ENCODE measurements at places on chromosomes 12 and 14.

GRCh38 chr12:47855502-47855901 is 35.8 kb upstream of the HDAC7 start:
- DNase-seq = no peak

GRCh38 chr12:23113781-23114180 is 488.8 kb downstream of the ETNK1 start:
- no peak for DNase-seq

GRCh38 chr14:44370727-44371126 is 136.4 kb downstream of the FSCB start:
- DNase-seq = no peak

GRCh38 chr14:53035336-53036210 is 84.7 kb upstream of the FERMT2 start:
- DNase-seq = no peak

DNA sequence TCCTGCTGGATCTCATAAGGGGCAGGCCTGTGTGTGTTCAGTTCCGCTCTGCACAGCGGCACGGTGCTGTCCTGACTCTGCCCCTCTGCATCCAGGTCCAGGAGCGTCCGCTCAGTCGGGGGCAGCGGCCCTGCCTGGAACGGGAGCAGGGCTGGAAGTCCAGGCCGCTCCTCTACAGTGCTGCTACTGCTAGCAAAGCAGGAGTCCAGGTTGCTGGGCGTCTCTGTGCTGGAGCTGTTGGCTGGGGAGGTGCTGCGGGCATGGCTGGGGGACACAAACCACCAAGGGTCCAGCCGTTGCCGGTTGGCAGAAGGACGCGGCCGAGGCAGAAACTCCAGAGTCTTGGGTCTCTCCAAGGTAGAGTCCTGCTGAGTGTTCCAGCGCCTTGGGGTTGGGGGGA is 78.9 kb downstream of the MAP3K9 start:
- DNase-seq = no peak

- DNase-seq = no peak
Measured at GRCh38 chr14:53330441-53330840, 177.3 kb upstream of the DDHD1 start.

- DNase-seq = no peak
Measured at GRCh38 chr12:7145671-7146070, 15.5 kb downstream of the CLSTN3 start.

- DNase-seq = no peak
Measured at GRCh38 chr12:131775392-131776236, 52.6 kb upstream of the MMP17 start.

GRCh38 chr12:1593174-1594005 is 991 bp downstream of the FBXL14 start:
- DNase-seq = peak; percentile 52

DNA sequence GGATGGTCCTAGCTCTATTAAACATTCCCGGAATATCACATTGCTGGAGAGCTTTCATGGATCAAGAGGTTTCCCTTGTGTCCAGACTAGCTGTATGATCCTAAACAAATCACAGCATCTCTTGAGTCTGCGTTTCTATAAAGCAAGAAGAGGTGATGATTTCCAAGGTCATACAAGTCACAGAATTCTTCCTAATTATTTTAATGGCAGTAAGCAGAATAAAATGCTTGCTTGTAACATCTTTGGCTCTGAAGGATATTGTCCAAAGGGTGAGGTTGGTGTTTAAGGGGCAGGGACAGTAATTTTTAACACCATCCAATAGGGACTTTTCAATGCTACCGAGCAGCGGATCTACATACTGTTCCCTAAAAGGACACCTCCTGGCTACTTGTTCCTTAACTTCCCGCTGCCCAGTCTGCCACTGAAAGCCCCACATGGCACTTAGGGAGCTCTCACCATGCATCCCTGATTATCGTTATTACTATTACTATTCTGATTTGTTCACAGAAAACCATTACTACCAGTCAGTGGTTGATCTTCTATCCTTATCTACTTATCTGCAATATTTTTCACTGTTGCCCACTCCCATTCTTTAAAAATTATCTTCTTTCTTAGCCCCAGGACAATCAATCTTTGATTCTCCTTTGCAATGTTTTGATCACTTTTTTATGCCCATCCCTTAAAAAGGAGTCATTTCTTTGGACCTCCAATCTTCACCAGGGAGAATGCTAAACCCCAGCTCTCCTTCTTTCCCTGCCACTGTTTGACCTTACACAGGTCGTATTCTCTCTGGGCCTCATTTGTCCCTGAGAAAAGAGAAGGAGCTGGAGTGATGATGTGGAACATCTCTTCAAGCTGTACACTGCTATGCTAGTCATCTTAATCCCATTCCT is 4.0 kb upstream of the PCED1B start:
- DNase-seq = no peak

DNA sequence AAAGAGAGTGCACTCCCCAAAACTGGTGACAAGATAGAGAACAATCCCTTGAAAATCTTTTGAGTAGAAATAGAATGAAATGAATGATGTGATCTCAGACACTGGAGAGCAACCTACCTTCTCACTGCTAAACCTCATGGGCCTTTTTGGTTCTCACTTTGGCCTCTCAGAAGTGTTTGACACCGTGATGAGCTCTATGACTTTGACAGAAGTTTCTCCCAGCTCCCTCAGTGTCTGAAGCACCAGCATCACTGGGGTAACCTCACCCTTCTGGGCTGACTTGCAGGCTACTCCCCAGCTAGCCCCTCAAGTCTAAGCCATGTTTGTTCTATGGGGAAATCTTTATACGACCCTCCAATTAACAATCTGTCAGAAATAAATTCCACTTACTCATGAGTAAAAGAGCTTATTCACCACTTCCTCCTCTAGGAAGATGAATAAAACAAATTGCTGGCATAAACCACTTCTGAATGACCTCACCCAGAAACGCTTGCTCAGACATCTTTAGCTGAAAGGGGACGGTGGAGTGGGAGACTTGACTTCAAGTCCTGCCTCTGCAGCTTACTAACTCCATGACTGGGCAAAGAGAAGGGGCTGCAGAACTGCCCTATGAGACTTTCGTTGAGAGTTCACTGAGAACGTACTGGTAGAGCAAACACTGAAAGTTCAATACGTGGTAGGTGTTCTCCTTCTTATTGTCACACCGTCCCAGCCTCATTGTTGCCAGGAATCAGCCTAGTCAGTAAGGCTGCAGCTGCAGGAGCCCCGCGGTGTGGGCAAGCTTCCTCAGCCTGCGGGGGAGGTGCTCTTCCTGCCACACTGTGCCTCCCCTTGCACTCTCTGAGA is 46.5 kb downstream of the ST8SIA1 start:
- peak; percentile 18 for DNase-seq

GRCh38 chr12:110248096-110248447 is 33.0 kb upstream of the ATP2A2 start:
- no peak for DNase-seq

DNA sequence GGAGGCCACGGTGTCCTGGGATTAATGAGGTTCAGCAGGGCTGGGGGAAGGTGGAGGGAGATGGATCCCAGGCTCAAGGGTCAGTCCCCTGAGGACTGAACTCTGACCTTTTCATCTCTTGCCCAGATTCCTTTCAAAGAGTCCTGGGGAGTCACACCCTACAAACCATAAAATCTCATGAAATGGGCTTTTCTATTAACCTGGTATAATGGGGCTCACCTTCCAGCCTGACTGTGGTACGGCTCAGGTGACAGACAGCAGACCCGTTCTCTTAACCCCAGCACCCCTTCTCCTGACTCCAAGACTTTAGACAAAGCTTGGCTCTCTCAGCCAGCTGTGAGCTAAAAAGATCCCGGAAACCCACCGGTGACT is 268.2 kb downstream of the ADGRD1 start:
- no peak for DNase-seq

DNA sequence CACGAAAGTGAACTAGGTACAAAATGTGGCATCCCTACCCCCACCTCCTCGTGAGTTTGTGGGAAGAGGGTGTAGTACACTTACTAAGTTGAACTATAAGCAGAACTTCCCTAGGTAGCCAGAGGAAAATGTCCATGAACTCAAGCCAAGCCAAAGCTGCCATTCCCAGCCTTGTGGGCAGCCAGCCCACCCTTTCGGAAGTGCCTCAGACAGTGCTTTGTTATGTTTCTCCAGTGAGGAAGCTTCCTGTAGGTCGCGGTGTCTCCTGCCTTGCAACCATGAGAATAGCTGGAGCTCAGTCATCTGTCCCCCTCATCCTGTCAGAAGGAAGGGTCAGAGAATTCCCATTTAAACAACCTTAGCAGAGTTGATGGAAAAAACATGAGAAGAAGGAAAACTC is 266.9 kb downstream of the DUSP6 start:
- no peak for DNase-seq

DNA sequence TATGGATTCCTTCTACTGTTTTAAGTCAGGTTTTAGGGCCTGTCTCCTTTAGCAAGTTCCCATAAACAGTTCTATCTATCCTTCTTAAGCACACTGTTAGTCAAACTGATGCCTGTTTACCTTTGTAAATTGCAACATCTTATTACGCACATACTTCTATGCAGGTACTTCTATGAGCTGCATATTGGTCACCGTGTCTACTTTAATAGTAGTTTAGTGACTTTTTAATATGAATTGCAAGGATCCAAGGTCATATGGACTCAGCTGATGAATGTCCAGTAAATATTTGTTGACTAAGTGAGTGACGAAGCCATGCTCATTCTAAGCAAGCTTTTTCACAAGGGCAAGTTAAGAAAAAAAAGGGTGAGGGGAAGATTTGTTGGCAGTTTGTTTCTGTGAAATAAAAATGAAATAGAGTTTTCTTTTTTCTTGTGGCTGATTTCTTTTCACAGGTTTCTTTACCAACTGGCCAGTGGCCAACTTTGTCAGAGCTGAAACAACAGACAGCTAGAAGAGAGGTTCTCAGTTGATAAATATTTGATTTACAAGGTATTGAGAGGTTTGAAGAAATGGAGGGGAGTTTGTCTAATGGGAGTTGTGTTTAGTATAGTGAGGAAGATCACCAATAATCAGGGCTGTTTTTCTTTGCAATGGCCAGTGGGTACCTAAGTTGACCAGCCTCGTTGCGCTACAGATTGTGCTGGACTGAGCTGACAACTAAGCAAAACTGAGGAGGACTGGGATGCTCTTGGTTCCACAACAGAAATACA is 141.1 kb downstream of the SLC15A5 start:
- no peak for DNase-seq

GRCh38 chr12:123951467-123951866 is 21.2 kb downstream of the CCDC92 start:
- DNase-seq = no peak

DNA sequence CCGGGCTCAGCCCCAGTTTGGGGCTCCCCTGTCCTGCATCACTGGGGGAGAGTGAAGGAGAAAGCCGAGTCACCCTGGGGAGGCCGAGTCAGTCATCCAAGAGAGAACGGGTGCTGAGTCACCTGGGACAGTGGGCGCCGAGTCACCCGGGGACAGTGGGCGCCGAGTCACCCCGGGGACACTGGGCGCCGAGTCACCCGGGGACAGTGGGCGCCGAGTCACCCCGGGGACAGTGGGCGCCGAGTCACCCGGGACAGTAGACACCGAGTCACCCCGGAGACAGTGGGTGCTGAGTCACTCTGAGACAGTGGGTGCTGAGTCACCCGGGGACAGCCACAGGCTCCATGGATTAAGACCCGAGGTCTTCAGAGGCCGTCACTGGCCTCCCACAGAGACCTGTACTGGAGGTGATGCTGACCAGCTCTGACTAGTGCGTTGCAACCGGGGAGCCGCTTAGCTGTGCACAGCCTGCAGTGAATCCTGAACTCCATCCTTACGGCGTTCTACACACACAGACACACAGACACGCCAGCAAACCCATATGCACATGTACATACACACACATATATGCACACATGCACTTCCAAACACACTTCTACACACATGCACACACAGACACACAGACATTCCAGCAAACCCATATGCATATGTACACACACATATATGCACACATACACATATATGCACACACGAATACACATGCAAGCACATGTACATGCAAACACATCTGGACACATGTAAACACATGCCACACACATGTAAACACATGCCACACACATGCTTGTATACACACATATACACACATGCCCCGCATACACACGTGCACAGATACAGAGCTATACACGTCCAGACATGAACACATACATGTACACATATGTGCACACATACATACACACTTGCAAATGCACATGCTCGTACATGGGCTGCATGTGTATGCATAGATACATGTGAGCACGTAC is 64.9 kb upstream of the GALNT9 start:
- no peak for DNase-seq

DNA sequence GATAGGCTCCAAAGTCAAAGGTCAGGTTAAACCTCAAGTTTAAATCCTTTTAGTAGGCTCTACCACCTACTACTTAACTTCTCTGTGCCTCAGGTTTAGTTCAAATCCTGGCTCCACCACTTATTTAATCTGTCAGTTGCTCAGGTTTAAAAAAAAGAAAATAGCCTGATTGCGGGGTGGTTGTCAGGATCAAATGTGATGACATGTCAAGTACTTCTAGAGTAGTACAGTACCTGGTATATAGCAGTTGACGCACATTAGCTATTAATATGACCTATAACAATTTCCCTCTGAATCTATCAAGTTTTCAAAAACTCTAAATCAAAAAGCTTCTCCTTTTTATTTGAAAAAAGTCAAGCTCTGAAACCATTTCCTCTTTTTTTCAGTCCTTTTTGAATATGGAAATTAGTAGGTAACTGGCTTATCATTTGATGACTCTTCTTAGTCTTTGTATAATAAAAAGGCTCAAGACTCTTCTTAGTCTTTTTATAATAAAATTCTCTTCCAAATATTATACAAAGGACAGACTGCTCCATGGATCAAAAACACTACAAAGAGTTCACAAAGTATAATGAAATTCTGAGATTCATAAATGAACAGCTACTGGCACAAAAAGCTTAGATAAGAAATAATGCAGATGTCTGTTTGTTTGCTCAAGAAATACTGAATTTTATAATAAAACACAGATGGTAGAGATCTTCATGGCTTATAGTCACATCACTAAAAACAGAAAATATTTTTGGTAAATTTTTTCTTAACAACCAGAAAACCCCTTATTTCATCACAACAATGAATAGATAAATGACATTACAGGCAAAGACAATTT is 5.0 kb downstream of the OSBPL8 start:
- DNase-seq = no peak

GRCh38 chr12:51714666-51715065 is 123.6 kb downstream of the SCN8A start:
- DNase-seq = no peak

DNA sequence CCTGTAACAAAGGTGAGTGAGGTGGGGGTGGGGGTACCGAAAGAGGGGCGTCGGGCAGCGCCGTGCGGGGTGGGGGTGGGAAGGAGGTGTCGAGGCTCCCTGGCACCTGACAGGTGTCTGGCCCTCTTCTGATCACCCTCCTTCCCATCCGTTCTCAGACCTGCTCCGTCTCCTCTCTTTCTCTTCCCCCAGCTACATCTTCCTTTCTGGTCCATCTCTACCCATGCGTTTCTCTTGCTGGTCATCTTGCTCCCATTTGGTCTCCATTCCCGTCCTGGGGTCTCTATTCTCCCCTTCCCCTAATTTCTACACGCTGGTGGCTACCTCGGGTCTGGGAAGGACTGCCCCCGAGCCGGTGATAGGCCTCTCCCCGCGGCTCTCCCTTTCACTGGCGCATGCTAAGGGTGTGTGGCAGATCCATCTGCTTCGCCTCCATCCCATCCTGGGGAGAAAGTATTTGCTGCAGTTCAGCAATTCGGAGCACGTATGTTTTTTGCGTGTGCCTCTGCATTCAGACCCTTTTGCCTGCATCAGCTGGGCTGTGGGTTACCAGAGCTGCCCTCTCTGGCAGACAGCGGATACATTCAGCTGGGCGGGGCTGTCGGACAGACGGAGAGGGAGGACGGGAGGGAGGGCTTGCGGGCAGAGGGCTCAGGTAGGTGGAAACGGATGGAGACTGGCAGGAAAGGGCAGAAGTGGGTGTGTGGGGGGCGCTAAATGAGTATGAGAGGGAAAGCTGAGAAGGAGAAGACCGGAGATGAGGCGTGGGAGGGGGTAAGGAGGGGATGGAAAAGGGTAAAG is 730 bp downstream of the CLSTN3 start:
- peak; percentile 59 for DNase-seq
